ENCODE measurements at places on chromosomes 13 and 19.

GRCh38 chr19:2484178-2484937 lies 8.4 kb downstream of the GADD45B start:
- DNase-seq = no peak

GRCh38 chr13:93963266-93964145 lies 516.0 kb downstream of the DCT start:
- DNase-seq = no peak

DNA sequence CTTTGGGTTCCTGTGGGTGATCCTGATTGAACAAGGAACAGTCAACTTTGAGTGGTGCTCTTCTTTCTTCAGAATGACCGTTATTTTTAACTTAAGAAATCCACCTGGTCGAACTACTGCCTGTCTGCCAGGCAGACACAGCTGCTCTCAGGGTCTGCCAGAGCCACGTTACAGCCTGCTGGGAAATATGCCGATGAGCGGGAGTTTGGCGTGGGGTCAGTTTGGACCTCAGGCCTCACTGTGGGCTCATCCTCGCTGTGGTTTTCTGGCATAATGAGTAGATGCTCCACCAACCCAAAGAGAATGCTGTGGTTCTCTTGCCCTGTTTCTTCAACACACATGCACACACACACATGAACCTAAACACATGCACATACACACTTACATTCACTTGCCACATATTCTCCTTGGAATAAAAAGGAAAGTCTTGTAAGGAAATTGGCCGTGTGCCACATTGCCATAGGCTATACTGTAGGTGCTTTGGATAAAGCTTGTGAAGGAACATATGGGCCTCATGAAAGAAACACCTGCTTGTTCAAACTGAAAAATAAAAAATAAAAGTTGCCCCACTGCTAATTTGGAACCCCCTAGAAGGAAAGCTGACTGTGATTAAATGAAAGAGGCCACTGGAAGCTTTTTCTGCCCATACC lies 598.7 kb upstream of the KLF12 start:
- no peak for DNase-seq

- no peak for DNase-seq
Measured at GRCh38 chr19:29285878-29286277, 72.9 kb upstream of the UQCRFS1 start.

DNA sequence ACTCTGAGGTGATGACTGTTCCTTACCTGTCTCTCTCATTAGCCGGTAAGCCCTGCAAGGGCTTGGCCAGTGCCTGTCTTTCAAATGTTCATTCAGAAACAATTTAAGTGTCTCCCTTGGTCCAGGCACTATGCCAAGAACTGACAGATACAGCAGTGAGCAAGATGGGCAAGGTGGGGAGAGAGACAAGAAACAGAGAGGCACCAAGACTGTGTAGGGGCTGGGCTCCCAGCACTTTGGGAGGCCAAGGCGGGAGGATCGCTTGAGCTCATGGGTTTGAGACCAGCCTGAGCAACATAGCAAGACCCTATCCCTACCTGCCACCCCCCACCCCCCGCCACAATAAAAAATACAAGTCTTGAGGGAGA lies 1.3 kb upstream of the CCNE1 start:
- no peak for DNase-seq

GRCh38 chr13:25502031-25502430 lies 130.3 kb downstream of the ATP8A2 start:
- DNase-seq = no peak

DNA sequence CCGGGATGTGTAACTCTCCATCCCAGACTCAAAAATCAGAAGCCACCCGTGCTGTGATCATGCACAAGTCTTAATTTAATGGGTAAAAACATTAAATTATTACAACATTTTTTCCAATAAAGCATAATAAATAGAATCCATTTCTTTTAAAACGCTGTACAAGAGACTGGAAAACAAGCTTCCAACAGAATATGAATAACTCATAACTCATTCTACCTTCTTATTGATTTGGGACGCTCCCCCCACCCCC lies 523 bp upstream of the KRI1 start:
- DNase-seq = no peak

GRCh38 chr19:1122972-1123363 lies 19.2 kb downstream of the GPX4 start:
- peak; percentile 35 for DNase-seq

DNA sequence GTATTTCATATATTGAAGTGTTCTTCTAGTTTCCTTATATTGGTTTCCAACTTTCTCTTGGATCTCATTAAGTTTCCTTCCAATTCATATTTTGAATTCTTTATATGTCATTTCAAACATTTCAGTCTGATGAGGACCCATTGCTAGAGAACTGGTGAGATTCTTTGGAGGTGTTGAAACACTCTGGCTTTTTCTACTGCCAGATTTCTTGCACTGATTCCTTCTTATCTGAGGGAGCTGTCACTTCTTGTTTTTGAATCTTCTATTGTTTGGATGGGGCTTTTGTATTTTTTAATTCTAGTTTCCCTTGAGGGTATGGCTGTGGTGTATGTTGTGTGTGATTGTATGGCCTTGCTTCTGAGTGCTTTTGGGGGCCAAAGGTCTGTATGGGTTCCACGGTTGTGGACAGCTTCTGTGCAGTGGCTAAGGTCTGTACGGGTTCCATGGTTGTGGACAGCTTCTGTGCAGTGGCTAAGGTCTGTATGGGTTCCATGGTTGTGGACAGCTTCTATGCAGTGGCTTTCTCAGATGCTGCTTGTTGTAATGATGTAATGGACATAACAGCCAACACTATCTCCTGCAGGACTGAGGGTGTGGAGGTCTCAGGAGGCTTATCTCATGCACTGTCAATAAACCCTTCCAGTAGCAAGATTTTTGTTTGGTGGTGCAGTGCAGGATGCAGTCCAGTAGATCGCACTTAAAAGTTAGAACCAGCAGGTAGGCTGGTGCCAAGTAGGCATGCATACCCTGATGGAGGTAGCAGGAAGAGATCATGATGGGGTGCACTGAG lies 36.8 kb downstream of the ACSBG2 start:
- DNase-seq = no peak

DNA sequence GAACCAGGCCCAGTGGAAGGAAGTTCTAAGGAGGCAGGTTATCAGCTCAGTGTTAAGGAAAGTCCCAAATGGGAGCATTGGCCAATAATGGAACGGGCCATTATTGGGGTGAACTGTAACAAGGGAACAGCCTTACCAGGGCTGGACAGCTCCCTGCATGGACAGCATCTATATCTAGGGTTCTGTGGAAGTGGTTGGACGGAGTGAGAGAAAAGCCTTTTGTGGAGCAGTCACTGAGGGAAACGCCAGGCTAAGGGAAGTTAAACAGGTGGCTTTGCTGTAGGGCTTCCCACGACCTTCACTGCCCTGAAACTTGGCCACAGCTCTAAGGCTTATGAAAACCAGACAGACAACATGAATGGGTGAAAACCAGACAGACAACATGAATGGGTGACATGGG lies 17.0 kb downstream of the POU2F2 start:
- no peak for DNase-seq

- DNase-seq = no peak
Measured at GRCh38 chr19:10433131-10433536, 12.8 kb downstream of the PDE4A start.

- no peak for DNase-seq
Measured at GRCh38 chr13:50011461-50011860, 3.8 kb upstream of the KCNRG start.

- DNase-seq = no peak
Measured at GRCh38 chr19:19691683-19692082, 23.0 kb downstream of the ZNF101 start.

- no peak for DNase-seq
Measured at GRCh38 chr13:112210371-112210770, 143.4 kb downstream of the SOX1 start.

DNA sequence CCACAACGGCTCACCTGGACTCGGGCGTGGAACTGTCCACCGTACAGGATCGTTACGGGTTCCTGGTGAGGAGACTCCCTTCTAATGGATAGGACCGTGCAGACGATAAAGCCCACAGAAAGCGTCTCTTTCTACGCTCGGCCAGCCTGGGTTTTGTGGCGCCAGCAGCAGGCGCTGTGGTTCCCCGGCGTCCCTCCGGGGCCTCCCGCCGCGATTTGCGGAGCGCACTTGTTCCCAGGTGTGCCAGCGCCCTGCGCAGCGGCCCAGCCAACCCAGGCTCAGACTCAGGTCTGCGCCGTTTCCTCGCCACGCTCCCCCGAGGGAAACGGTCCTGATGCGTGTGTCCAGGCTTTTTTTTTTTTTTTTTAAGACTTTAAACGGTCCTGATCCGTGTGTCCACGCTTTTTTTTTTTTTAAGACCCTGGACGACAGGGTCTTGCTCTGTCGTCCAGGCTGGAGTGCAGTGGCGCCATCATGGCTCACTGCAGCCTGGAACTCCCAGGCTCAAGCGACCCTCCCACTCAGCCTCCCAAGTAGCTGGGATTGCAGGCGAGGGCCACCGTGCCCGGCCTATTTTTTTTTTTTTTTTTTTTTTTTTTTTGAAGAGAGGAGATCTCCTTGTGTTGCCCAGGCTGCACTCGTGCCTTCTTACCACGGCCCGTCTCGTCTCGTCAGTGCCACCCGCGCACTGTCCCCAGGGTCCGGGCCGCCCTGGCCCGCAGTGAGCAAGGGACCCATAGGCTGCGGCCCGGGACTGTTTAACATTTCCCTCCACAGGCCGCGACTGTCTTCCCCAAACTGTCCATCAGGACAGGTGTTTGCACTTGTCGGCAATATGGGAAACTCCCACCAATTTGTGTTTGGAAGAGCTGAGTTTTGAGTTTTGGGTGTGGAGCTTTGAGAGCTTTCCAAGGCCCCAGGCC lies 23.8 kb downstream of the GJA3 start:
- peak; percentile 24 for DNase-seq

GRCh38 chr13:51419001-51419636 lies 33.7 kb downstream of the INTS6 start:
- DNase-seq = no peak

All from CD4-positive, alpha-beta T cell treated with Interleukin-17A for 1 hour (primary cell).